ENCODE measurements at places on chromosomes 5 and 9.

DNA sequence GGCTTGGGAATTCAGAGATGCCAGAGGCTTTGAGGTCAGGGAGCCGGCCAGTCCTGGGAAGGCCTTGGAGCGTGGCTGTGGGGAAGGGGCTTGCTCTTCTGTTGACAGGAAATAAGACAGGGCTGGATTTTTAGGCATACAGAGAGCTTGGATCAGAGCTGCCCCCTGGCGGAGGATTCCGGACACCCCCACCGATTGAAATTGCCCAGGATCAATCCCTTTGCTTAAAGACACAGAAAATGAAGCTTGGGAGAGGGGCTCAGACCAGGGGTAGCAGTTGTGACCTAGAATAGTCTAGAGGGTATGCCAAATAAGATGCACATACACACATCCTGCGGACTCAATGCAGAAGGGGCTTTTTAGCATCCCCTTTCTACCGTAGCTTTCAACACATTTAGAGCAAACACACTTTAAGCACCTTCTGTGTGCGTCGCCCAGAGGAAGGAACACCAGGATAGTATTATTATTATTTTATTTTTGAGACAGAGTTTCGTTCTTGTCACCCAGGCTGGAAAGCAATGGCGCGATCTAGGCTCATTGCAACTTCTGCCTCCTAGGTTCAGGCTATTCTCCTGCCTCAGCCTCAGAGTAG is 1.7 kb upstream of the NTMT1 start:
- DNase-seq: no peak

DNA sequence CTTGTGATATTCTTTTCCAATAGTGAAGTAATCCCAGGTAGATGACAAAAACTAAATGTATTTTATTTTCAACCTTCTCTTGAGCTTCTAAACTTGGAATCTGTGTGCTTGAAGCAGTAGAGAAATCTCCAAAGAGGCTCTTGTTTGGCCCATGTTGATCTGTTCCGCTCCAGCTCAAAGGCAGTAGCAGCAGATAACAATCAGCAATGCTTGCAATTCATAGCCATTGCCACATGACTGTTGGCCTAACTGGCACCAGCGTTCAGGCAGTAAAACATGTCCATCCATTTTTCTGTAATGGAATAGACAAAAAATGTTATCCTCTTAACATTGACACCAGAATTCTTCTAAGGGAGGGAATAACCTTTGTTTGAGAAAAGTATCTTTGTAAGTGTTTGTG is 270.7 kb upstream of the MSX2 start:
- no peak for DNase-seq

- no peak for DNase-seq
These were observed 11.9 kb downstream of the ERBIN start for GRCh38 chr5:65938256-65938655.

DNA sequence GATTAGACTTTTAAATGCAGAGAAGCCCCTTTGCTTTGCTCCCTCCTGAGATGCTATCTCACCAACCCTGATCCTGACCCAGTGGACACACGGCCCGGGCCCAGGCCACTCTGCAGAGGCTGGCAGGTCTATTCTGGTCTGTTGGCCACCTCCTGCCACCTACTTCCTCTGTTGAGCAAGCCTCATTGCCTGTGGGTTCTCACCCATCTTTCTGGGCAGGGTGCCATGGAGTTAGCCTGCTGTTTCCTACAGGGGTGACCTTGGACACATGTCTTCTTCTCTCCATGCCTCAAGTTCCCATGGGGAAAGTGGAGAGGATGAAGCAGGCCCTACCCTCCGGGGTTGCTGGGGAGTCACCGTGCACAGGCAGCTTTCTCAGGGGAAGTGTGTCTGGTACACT is 266.2 kb upstream of the IRX1 start:
- DNase-seq: no peak

- DNase-seq: no peak
These were observed 405.3 kb upstream of the SLC30A5 start for GRCh38 chr5:68688547-68688946.

DNA sequence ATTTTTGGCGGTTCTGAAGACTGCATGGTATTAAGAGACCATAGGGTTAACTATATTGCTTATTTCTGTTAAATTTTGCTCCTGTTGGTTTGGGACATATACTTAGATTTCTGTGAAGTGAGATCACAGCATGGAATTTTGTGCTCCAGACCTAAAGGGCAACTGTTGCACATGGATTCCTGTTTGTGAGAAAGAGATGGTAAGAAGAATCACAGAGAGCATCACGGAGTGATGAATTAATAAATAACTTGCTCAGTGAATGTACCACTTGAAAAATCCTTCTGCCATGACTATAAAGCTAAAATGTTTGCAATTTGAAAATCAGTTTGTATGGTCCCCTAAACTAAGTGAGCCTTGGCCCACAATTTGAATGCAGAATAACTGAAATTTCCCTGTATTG is 4.5 kb downstream of the PSAT1 start:
- no peak for DNase-seq

- no peak for DNase-seq
These were observed 189.7 kb downstream of the PALM2AKAP2 start for GRCh38 chr9:109969573-109970237.

DNA sequence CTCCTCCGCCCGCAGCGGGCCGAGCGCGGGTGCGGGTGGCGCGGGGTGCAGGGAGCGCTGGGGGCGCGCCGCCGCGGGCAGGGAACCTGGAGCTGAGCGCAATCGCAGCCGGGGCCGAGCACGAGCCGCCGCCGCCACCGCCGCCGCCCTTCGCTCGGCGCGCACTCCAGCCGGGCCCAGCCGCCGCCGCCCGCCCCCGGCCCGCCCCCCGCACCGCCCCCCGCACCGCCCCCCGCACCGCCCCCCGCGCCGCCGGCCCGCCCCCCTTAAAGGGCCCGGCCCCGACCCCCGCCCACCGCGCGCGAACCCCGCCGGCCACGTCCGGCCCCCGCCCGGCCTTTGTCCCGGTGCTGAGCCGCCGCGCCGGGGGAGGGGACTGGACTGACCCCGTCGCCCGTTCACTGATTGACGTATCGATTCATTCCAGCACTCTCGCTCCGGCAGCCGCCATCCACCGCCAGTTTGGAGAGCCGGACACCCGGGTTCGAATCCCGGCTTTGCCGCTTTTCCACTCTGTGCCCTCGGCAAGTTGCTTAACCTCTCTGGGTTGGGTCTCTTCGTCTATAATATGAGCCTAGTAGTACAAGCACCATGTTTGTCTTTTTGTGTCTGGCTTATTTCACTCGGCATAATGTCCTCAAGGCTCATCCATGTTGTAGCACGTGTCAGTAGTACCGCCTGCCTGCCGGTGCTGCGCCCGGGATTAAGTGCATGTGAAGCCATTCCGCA is at the start of gene SH3PXD2B:
TSS of gene SH3PXD2B (minus strand) at position 168 of the 729 bp plus-strand sequence. CDS start 173 bp downstream, outside the sequence.
- no peak for DNase-seq

GRCh38 chr9:126956917-126957686 is 42.5 kb downstream of the RALGPS1 start:
- no peak for DNase-seq

Measured in right renal pelvis (tissue), 4 donors.